Stimulated activated CD8-positive, alpha-beta memory T cell treated with anti-CD3 and anti-CD28 coated beads, Interleukin-2, amount 100 ng/mL, for 1 hour (primary cell): ENCODE measurements at places on chromosomes 4 and X.

DNA sequence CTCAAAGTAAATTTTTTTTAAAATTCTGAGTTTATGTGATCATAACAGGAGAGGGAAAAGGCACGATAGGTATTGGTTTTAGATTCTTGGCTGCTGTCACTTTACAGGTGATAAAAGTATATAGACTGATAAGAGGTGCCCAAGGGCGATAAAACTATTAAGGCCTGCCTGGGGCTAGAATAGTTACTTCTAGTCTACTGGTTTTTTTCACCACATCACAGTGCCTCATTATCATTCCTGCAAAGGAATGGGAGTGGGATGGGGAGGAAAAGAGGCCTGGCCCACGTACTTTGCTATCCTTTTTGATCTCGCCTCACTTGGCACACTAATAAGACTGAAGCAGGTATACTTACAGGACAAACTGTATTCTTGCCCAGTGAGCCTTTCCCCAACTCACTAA is 46.6 kb downstream of the CXorf58 start:
- no peak for DNase-seq

DNA sequence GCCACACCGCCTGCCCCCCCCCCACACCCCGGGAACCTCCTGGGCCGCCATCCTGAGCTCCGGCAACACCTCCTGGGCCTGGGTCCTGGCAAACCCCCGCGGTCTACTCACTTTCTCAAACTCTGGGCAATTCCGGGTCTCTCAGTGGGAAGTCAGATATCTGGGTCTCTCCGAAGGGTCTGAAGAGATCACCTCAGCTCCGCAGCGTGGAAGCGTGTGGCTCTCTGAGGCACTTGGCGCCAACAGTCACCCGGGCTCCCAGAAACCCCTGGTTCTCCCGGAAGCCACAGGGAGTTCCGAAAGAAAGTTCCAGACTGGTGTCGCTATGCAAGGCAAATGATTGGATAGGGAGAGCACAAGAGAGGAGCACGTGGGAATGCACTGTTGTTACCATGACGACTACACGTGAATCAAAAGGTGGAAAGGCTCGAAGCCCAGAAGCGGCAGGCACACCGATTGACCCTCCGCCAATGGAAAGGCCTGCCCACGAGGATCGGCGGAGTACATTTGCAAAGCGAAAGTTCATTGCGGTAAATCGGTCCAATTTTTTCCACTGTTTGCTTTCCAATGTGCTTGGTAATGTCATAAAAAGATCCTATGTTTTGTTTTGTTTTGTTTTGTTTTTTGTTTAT is at the start of gene PNMA6E:
Gene PNMA6E (minus strand): TSS at position 218 of the 632 bp plus-strand sequence. CDS start 2,501 bp downstream, outside the sequence.
- no peak for DNase-seq

DNA sequence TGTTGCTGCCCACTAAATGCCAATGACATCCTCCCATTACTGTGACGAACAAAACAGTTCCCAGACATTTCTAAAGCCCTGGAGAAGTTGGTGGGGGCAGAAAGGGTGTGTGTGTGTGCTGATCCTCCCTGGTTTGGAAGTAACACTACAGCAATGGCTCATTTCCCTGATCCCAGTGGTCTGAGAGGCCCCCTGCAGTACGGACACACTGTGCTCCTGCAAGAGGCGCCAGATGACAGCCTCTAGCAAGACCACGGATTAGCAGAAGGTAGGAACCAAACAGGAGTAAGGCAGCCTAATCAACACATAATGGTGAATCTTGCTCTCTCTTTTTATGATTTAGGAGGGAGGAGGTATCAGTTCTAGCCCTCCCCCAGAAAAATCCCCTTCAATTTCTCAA is 49.6 kb downstream of the CHRDL1 start:
- DNase-seq: no peak

GRCh38 chr4:112510291-112511092 is 5.5 kb downstream of the NEUROG2 start:
- DNase-seq: no peak

DNA sequence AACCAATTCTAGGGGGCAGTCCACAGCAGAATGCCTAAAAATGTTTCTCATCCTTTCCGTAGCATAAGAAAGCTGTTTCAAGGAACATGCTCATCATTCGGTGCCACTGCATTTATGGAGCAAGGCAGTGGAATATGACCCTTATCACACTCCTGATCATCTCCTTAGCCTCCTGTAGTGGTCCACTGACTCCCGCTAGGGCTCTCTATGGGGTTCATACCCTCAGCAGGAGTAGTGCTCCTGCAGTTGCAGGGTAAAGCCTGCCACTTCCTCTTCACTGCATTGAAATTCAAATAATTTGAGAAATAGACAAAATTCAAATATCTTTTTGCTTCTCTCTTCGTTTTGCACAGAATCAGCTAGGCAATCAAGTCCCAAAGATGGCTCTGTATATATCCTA is 107.0 kb downstream of the NDST3 start:
- no peak for DNase-seq

DNA sequence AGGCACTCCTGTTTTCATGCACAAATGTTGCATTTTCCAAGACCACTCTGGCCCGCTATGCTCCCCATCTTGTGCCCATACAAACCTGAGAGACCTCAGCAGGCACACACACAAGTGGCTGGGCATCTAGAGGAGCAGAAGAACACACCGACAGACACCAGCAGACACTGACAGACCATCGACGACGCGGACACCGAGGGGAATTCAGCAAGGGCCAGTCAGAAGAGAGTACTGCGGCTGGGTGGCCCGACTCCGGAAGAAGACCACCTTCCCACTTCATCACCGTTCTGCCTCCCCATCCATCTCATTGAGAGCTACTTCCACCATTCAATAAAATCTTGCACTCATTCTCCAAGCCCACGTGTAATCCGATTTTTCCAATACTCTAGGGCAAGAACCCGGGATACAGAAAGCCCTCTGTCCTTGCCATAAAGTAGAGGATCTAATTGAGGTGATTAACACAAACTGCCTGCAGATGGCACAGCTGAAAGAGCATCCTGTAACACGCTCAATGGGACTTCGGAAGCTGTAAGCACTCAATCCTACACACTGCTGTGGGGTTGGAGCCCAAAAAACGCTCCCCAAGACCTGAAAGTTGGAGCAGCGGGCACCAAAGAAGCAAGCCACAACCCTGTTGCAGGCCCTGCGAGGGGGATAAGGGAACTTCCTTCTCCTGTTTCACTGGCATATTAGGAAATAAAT is 780.9 kb downstream of the ARAP2 start:
- DNase-seq: no peak
